Stimulated activated CD8-positive, alpha-beta memory T cell treated with anti-CD3 and anti-CD28 coated beads, Interleukin-7, amount 100 ng/mL, for 1 hour (primary cell): ENCODE measurements at places on chromosomes 2 and 18.
A peak's percentile ranks its signal among the peaks of the same experiment; 100 is the strongest.

GRCh38 chr2:52178845-52179244 is 1146.9 kb upstream of the NRXN1 start:
- no peak for DNase-seq

- DNase-seq, result no peak
These were observed 39.6 kb downstream of the R3HDM1 start for GRCh38 chr2:135570884-135571283.

DNA sequence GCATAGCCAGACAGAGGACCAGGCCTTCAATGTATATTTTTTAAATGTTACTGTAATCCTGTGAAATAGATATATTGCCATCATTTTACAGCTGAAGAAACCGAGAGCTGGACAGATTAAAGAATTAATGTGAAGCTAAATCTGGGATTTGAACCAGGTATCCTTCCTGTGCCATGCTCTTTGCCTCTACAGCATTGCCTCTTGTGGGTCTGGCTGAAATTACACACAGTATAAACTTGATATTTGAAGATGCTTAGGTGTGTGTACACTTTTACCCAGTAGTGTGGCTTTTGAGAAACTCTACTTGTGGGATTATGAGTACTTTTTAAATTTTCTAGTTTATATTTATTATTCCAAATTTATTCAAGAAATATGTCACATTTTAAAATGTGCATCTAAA is 264.5 kb downstream of the CNTNAP5 start:
- DNase-seq, result no peak

GRCh38 chr2:111900859-111901258 is 2.5 kb downstream of the MERTK start:
- DNase-seq, result no peak

DNA sequence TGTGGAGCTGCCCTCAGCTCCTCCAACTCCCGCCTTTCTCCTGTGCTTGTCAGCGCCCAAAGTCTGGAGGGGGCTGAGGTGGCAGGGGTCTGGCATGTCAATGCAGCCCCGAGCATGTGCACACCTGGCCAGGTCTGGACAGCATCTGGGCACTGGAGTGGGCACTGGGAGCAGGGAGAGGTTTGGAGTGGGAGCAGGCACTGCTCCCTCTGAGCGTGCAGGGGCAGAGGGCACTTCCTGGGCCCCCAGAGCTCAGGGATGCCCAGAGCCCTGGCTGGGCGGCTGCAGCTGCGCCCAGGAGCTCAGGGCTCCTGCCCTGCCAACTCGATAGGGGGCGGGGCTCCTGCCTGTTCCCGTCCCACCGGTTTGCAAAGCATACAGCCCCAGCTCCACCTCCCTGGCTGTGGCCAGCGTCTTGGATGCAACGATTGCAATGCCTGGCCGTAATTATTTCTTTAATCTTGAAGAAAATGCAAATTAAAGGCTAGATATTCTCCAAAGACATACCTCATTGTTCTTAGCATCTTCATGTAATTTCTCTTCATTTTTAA is 57.4 kb upstream of the LDAH start:
- no peak for DNase-seq

DNA sequence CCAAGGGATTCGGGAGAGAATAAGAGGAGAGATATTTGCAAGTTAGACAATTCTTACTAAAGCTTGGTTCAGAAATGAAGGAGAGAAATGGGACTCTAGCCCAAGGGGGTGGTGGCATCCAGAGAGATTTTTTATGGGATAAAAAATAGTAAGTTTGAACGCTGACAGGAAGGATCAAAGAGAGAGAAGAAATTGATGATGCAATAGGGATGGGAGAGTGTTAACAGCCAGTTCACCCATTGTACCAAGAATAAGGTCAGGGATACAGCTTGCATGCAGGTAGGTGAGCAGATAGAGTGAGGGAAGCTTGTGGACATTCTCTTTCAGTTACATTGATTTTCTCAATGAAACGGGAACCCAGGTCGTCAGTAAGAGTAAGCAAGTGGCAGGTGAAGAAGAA is 1.2 kb upstream of the ARHGAP25 start:
- DNase-seq, result no peak

DNA sequence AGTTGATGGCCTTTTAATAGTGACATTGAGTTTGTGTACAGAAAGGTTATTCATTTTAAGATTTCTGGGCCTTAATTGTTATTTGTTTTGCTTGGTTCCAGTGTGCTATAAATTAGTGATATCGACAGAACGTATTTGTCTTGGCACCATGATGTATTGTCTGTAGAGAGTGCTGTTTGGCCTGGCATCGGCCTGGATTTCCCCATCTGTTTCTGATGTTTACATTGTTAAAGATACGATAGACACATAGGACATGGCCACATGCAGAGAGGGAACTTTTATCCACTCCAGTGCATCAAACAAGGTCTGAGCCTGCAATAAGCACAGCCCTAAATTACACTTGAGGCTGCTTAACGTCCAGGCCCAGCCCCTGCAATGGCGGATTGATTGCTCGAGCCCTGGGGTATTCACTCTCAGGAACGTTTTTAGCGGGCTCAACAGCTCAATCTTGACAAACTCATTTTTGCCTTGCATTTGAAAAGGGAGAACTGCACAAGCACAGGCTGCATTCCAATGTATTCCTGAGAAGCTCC is 144.7 kb downstream of the SLC4A3 start:
- no peak for DNase-seq

GRCh38 chr2:166060191-166060590 is 67.6 kb downstream of the SCN1A start:
- no peak for DNase-seq

DNA sequence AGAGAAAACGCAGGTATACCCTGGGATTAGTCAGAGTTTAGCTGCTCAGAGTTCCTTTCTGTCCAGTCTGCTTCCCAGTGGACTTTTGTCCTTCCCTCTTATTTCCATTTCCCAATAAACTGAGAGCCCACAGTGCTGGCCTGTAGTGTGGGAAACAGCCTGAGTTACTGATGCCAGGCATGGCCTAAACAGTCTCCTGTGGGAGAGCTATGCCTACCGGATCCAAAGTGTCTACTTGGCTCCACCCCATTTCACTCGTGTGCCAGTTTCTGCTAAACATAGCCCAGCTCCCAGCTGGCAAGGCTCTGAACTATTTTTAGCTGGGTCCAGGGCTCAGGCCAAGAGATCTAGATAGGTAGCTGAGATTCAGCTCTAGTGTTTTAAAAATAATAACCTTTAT is 15.6 kb upstream of the PPP1CB start:
- DNase-seq, result no peak

DNA sequence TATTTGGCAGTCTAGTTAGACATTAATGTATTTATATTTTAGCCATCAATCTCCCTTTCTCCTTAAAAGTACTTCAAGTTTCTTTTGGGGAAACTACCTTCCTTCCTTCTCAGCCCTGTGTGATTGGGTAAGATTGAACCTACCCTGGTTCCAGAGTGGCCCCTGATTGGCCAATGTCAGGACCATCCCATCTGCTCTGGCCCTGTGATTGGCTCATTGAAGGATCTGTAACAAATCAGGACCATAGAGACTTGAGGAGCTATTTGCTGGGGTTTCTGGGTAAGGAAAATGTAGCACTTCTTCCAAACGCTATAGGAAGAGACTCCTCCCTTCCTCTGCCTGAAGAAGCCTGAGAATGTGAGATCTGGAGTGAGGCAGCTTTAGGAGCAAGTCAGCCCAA is 59.3 kb downstream of the AQP4 start:
- DNase-seq, result no peak

GRCh38 chr2:44941551-44942234 is at the start of gene SIX3:
Gene SIX3, plus strand, starts transcription at chr2:44941702. Its CDS starts 403 bp downstream, at chr2:44942105.
- DNase-seq, result no peak

- DNase-seq, result no peak
These were observed 45.0 kb upstream of the DARS1 start for GRCh38 chr2:136030406-136030805.

DNA sequence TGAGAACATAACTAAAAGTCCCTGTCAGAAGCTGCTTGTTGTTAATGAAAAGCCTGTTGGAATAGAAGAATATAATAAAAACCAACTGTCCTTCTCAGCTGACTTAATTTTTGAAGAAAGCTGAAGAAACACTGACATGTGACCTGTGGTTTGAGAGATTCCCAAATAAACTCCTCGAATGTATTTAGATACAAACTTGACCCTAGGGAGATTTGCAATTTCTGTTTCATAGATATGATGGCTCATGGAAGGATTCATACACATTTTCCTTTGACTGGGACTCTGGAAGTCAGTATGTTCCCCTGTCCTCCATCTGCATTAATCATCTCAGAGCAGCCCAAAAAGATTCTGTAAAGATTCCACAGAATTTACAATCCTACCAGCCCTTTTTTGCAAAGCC is 195.1 kb downstream of the TMEM247 start:
- no peak for DNase-seq

- DNase-seq, result no peak
These were observed 40.0 kb downstream of the STEAP3 start for GRCh38 chr2:119263656-119264055.

- no peak for DNase-seq
These were observed 185.1 kb upstream of the LHCGR start for GRCh38 chr2:48940606-48941005.

- DNase-seq, result no peak
These were observed 41.7 kb downstream of the RAB3GAP1 start for GRCh38 chr2:135093670-135094330.

DNA sequence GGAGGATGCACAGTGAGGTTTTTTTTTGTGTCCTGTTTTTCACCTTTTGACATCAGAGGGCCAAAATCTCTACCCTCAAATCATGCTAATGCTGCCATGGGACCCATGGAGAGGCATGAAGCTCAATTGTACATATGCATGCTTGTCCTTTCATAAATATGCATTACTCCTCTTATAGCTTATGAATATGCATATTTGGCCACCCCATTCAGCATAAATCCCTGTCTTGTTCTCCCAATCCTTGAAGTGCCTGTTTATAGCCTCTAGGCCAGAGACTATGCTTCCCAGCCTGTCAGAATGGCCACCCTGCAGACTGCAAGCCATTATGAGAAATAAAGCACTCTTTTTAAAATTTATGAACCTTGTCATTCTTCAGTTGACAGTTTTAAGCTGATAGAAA is 696.4 kb upstream of the ZNF804A start:
- DNase-seq, result no peak

DNA sequence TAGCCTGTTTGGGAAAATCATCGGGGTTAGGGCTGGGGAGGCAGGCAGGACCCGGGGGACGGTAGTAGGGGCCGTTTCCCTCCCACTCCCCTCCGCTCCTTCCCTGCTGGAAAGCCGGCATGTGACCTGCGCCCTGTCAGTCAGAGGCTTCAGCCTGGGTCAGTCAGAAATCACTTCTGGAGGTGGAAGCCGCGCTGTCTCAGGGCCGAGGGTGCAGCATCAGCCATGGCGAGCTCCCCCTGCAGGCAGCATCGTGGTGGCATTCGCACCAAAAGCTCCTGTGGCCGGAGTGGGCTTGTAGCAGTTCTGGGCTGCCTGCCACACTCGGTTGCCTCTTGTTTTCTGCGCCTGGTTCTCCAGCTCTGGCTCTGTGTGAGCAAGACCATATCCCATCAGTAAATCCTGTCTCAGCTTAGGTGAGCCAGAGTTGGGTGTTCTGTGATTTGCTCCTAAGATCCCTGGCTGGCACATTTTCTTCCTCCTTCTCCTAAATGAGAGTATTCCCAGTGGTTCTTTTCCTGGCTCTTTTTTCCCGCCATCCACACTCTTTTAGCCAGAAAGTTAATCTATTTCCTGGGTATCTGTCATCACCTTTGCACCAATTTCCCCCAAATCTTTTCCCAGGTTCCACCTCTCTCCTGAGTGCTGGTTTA is 123.9 kb upstream of the CD302 start:
- DNase-seq, result peak; percentile 32

DNA sequence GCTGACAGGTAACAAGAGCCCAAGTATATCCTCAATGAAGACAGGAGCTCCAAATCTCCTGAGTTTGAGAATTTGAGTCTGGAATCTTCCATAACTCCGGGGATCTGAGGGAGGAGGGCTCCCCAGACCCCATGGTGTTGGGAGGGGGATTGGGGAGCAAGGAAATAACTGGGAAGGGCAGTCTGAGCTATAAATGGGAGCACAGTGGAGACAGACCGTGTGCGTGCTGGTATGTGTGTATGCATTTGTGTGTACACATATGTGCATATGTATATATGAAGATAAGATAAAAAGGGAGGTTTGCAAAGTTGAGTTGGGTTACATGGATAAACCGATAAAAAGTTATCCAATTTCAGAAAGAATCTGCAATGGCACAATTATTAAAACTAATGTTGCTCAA is 2.3 kb downstream of the APCDD1 start:
- DNase-seq, result no peak
